ENCODE measurements at places on chromosomes 2 and 18. TPM values are rescaled to one million over a fixed set of nuclear protein-coding genes. Genes with fewer than 3 reads are reported as not detected.

DNA sequence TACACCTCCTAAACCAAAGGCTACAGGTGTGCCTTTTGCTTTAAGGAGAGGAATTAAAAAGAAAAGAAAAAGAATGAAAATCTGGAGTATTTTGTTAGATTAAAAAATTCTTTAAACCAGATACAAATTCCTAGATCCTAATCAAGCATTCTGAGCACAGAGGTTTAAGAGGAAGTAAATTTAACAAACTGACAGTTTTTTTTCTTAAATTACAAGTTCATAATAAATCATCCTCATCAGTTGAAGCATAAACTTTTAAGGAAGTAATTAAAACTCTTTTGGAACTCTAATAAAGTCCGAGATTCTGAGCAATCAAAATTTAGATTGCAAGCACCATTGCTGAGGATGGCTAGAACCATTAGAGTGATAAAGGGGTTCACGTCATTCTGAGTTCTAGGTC, 75.1 kb downstream of the POLE4 start:
- DNase-seq, result no peak

DNA sequence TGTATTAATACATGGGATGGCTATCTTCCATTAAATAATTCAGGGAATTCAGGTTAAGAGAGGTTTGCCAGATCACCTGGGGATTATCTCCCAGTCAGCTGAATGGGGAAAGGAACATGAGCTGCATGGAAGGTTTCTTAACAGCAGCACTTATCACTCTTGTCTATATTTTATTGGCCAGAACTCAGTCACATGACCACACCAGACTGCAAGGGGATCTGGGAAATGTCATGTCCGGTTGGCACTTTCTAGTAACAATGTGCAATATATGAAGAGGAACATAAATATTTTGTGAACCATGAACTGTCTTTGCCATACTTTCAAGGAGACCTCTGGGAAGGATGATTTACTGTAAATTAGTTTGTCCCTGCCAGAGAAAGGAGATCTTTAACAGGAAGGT, 599.1 kb downstream of the SLC4A3 start:
- no peak for DNase-seq

- no peak for DNase-seq
Observed at GRCh38 chr2:37477921-37478320, 133.5 kb downstream of the QPCT start.

- DNase-seq, result no peak
Observed at GRCh38 chr2:28930205-28930604, 35.7 kb downstream of the WDR43 start.

- DNase-seq, result no peak
Observed at GRCh38 chr2:14781142-14781541, 148.6 kb downstream of the LRATD1 start.

DNA sequence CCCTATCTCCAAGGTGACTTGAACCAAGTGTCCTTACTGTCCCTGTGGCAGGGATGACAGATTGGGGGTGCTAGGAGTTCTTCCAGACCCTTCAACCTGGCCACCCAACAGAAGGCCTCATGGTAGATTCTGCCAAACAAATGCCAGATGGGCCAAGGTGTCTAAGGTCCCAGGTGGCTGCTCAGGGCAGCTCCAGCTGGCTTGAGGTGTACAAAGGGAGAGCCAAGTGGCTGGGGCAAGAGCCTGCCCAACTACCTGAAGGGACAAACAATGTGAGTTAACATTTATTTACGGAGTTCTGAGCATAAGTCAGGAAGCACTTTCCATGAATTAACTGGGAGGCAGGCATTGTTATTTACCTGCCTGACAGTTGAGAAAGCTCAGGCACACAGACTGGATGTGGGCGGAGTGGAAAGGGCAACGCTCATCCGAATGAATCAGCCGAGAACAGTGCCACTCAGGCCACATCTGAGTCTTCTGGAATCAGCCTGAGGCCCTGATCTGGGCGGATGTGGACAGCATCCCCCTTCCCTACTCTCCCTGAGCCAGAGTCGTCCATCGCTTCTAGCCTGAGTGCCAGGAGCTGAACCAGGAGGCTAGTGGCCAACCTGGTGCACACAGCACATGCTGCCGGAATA, 4.4 kb upstream of the KCNIP3 start:
- no peak for DNase-seq

- peak; percentile 83 for DNase-seq
Observed at GRCh38 chr18:14086458-14087231, 45.6 kb downstream of the ZNF519 start.

GRCh38 chr18:66107546-66107945, 356.7 kb downstream of the CDH7 start:
- DNase-seq, result no peak

DNA sequence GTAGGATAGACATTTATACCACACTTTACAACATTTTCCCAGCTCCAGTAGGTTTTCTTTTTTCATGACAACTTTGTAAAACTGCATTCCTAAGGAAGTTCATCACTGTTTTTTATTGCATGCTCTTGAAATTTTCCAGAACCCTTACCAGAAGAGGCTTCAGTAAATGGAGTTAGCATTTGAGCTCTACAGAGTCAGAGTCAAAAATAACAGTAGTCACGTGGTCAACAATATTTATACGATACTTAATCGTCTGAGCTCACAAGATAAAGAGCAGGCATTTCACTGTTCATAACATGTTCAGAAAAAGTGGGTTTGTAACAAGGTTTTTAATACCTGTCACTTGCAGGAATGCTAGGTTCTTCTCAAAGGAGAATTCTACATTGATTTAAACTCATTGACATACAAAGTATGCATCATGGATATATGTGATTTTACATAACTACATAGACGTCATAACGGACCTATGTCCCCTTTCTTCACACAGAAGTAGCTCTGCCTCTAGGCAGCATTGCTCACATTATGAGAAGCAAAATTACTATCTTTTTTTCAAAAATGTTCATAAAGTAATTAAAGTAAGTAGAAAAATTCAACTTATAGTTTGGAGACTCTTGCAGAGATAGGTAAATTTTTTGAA, 187.0 kb upstream of the COL3A1 start:
- DNase-seq, result no peak

DNA sequence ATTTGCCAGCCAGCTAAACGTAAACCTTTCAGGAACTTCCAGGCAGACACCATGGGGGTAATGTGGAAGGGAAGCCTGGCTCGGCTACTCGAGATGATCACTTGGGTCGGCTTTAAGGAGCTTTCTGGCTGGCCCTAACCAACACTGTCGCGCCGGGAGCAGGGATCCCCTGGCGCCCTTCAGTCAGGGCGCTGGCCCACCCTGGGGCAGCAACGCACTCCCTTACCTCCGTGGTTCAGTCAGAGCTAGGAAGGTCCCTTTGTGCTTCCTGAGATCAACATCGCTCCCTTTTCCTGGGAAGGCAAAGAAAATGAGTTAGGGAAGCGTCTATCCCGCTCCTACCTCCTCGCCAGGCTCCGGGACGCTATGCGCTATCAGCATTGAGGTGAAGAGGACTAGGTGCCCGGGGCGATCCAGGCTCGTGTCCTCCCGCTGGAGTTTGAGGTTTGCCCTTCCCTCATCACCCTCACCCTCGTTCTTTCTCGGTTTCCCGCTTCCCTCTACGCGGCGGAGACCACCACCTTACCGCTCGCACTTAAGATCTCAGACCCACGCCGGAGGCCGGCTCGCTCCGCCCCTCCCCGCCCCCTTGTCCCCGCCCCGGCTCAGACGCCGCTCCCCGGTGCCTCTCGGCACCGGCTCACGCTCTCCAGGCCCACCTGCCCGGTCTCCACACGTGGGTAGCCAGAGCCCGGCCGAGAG, 449 bp upstream of the ATRAID start:
- DNase-seq, result no peak

DNA sequence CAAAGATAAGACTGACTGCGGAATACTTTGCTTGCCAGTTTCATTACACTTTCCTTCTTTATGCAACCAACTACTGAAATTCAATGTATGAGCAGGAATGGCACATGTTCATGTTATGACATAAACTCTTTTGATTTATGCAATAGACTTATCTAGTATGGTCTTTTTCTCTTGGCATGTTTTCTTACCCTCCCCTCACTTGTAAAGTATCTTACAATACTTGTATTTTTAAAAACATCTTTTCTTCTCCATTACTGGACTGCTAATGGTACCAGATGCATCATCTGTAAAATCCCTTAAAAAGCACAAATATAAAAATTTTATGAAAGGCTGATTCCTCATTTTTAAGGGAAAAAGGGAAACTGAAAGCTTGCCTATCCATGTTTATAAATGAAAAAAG, 373.8 kb downstream of the ZEB2 start:
- DNase-seq, result no peak

- no peak for DNase-seq
Observed at GRCh38 chr2:101273056-101273455, 20.4 kb downstream of the CNOT11 start.

GRCh38 chr2:238408615-238409340, 17.9 kb upstream of the ASB1 start:
- DNase-seq, result no peak

DNA sequence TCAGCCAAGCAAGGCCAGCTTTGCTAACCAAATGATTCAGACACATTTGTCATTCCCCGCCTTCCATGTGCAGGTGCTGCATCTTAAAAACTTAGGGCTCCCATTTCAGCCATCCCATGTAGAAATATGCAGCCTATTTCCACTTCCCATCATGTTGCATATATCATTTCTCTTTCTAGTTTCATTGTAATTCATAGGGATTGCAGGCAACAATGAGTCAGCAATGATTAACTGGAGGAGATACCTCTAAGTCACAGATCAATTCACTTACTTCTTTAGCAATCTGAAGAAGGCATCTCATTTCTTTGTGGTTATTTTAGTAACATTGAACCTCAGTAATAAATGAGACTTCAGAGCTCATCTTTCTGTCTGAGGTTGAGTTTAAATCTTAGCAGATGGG, 276.1 kb upstream of the PKDCC start:
- no peak for DNase-seq

GRCh38 chr2:71940695-71941094, 207.0 kb downstream of the CYP26B1 start:
- DNase-seq, result no peak

DNA sequence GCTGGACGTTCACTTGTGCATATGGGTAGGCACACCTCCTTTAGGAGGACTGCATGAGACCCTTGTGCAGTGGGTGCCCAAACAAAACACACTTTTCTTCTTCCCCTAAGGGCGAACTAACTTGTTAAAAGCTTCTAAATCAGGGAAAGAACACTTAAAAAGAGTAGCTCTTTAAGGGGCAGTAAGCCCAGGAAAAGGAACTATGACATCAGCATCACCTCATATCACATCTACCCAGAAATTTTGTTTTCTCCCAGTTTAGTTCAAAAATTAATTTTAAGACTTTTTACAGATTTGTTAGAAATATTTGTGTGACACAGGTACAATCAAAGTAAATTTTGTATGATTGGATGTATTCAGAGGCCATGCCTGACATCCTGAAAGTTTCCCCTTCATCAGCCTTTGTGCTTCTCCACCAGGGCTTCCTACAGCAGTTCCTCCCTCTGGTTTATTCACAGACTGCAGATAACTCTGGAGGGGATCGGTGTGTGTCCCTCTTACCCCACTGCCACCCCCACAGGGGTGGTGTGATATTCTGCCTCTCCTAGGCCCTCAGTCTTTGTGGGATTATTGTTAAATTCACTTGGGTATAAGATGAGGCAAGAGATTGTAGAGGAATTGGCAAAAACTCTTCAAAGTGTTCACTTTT, 27.6 kb downstream of the BCL2L11 start:
- no peak for DNase-seq

DNAH6 gene
- 0.15 TPM for total RNA-seq

EMILIN2 gene
- total RNA-seq, result 2.3 TPM

LHCGR gene
- total RNA-seq, result not detected

TTL gene
- 30.5 TPM for total RNA-seq

TMEM247 gene
- not detected for total RNA-seq

TAF4B gene
- total RNA-seq, result 71.1 TPM

C2orf80 gene
- not detected for total RNA-seq

MYO7B gene
- total RNA-seq, result 3.0 TPM

CEP68 gene
- total RNA-seq, result 23.4 TPM

FAM136A gene
- total RNA-seq, result 89.4 TPM

WDR7 gene
- 7.6 TPM for total RNA-seq

PROM2 gene
- 0.07 TPM for total RNA-seq

NT5C1B gene
- total RNA-seq, result not detected

COL3A1 gene
- not detected for total RNA-seq

VAMP5 gene
- not detected for total RNA-seq

VWC2L gene
- total RNA-seq, result not detected

IL1RN gene
- not detected for total RNA-seq

All from Karpas-422 (cell line).